ENCODE measurements at places on chromosomes 16 and 17.

DNA sequence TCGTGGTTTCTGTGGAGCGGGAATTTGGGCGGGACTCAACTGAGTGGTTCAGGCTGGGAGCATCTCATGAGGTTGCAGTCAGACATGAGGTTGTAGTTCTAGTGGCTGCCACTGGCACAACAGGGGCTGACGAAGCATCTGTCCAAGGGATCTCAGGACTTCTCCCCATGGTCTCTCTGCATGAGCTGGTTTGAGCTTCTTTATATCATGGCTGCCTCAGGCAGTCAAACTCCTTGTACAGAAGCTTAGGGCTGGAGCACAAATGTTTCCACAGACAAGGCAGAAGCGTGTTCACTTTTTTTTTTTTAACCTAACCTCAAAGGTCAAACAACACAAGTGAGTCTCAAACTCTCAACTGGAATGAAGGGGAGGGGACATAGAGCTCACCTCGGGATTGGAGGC is 243.3 kb downstream of the MSI2 start:
- no peak for DNase-seq

DNA sequence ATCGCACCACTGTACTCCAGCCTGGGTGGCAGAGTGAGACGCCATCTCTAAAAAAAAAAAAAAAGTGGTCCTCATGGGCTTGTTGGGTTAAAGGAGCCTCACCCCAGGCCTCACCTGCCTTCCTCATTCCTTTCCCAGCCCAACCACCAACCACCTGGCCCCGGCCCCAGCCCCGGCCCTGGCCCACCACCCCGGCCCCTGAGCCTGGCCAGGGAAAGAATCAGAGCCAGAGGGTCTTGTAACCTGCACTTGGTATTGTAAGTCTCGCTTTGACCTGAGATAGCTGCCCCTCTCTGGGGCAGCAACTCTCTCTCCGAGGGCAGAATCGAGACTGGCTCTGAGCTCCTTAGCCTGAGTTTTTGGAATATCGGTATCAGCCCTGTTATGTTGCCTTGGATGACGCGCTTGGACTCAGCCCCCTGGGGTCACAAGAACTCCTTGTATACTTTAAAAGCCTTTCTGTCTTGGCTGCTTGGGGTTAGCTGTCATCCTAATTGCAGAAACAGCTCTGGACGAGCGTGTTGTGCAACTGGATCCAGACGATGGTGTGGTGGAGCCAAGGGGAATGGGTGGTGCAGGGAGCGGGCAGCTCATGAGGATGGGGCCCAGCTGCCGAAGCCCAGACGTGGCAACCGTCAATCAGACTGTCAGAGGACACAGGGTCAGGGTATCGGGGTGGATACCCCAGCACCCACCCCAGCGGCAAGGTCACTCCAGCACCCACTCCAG is 14.6 kb downstream of the SMTNL2 start:
- no peak for DNase-seq

GRCh38 chr17:3221850-3222249 is 14.4 kb downstream of the OR1A1 start:
- no peak for DNase-seq

GRCh38 chr17:31528291-31528874 is 136.9 kb downstream of the RAB11FIP4 start:
- DNase-seq, result no peak

DNA sequence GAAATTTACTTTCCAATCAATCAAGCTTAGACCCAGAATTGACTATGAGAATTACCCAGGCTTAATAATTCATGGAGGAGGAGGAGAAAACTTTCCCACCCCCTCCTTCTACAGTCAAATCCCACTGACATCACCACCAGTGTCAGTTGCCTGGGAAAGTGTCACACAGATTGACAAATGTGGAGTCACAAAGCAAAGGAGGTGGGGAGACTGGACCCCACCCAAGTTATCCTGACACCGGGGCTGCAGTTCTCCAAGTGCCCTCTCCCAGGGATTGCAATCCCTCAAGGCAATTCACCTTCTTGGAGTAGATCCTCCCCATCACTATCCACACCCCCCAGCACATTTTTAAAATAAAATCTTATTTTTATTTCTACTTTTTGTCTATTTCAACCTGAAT is 100.2 kb upstream of the CDH11 start:
- no peak for DNase-seq

DNA sequence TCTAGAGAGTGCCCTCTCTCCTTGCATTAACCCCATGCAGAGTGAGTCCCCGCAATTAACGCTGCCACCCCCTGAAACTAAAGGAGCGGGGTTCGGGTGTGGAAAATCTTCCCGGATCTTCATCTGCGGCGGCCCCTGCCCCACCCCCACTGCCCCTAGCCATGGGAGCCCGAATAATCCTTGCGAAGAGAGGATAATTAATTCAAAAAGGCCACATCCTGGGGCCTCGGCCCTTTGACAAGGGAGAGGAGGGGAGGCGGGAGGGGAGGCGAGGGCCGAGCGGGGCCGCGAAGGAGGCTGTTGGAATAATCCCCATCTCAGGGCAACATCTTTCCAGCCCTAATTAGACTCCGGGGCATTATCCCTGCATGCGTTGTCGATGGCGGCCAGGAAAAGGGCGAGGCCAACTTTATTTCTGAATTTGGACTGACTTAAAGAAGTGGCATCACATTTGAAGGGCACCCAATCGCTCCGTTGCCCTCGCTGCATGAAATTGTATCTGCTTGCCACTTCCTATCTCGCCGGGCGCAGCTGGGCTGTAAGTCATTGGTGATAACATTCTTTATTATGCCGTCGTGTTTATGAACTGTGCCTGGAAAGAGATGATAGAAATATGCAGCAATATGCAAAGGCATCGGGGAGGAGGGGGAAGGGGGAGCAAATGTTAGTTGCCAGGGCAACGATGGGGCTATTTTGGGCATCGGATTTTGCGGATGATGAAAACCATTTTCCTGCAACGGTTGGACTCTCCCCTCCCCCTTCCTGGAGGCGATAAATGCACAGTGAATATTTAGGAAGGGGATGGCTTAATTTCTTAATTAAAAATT is 387.1 kb upstream of the TNRC6C start:
- no peak for DNase-seq

DNA sequence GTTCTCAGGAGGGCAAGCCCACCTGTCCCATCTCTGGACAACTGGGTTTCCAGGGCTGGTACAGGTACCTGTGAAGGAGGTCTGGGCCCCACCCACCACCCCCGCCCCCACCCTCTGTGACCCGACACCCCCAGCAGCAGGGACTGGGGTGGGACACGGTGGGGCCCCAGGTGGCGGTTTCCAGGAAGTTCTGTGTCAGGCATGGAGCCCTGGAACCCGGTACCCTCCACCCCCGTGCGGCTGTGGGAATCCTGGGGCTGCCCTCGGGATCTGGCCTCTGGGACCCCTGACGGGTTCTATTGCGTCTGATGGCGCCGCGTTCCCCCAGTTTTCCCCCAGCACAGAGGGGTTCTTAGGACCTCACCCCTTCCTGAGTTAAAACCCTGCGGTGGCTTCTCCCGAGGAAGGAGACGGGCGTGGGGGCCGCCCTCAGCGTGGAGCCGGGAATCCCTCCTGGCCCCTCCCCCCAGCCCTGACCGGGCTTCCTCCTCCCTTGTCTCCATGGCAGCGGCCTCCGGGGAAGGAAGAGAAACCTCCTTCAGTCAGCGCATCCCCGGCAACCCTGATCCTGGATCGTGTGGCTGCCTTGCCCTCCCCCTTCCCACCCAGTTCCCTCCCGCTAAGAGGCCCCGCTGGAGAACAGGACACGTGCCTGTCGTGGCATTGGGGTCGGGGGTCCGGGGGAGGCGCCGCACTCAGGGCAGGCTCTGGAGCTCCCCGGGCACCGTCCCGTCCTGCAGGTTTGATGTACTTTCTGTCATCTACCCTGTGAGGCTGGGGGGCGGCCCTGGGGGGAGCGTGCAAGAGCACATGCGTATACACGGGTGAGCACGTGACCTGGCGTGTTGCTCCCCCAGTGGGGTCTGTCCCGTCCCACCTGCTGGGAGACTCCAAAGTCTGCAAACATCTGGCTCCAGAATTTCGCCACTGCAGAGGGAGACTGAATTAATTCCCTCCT is 30.3 kb downstream of the CACNA1H start:
- DNase-seq, result no peak

DNA sequence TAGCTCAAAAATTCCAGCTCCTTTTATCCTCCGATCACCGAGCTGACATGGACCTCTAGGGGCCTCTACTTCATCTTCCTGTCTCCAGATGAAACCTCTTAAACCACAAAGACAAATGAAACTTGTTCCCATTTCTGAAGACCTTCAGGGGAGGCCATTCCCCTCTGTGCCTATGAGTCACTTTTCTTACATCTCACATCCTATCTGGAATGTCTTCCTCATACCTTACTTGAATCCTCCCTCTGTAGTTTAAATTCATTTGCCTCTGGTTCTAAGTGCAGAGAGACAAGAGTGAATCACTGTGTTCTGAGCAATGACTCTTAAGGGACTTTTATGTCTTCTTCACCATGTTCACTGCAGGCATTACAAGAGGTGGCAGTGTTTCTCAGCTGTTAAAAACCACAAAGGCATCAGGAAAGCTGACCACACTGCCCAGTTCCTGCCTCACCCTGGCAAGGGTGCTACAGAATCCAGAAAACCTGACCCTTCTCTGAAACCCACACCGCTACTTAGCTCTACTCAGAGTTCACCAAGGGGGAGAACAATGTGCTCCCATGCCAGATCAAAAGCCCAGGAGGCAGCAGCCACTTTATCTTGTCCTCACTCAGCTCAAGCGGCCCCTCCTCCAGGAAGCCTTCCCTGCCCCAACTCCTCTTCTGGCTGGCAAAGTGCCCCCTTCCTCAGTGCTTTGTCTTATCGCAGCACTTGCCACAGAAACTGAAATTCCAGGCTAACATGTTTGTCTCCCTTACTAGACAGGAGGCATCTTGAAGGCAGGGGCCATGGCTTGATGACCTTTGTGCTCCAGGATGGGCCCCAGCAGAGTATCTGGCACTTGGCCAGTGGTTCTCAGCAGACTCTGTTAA is 6.4 kb downstream of the CUEDC1 start:
- no peak for DNase-seq

All from effector CD8-positive, alpha-beta T cell (primary cell).